NCI-H2081 treated with DMSO at 0.1 percent for 48 hours (cell line): ENCODE measurements at places on chromosomes 6 and 20.

GRCh38 chr20:11003341-11003740 lies 329.5 kb upstream of the JAG1 start:
- DNase-seq = no peak

DNA sequence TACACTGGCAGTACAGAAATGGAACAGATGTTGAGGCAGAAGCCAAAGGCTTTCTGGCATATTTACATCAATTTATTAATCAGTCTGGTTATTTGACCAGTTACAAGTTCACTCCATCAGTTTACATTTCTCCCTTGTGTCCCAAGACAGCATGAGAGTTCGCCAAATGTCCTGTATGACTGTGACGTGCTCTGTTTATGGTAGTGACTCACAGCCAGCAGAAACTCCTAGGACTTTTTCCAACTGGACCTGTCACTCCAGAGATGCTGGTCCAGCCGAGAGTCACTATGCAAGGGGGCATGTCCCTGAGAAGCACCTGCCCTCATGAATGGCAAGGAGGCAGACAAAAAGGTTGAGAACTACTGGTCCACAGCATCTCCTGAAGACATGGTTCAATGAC lies 160.0 kb downstream of the LRFN2 start:
- no peak for DNase-seq

DNA sequence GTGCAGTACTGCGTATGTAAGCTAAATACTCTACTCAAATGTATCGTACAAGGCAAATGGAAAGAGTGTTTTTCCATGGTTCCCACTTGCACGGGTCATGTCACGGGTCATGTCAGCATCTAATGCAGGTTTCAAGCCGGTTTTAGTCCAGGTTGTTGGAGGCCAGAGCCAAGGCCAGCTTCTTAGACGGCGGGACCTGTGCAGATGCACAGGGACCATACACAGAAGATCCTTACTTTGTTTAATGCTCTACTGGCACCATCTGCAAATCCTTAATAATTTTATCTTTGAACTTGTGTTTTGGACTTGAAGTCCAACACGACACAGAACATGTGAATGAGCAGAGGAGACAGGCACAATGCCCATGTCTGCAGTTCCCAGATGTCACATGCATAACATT lies 42.7 kb downstream of the SOD2 start:
- no peak for DNase-seq

DNA sequence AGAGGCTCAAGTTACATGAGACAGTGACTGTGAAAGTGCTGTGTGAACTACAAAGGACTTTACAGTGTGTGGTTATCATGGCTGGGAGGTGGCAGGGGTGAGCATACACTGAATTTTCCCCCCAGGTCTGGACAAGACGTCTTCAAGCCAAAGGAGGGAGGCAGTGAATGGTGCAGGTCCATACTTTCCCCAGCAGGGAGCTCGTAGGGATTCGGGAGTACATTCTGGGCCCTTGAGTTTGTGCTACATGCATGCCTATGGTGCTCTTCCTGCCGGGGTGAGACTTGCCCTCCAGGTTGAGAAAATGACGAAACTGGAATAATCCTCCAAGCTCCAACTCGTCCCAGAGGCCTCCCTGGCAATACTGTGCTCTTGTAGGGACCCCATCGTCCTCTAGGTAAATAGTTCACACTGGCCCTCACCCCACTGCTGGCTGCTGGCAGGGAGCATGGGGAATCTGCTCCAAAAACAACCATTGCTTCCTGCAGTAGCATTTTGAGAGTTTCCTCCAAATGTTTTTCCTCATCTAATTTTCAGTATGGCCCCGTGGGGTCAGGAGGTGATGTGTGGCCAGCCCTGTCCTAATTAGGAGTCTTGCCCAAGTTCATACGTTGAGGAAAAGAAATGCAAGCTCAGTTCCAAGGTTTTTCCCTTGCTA lies 57.6 kb downstream of the ZNF831 start:
- DNase-seq = no peak

DNA sequence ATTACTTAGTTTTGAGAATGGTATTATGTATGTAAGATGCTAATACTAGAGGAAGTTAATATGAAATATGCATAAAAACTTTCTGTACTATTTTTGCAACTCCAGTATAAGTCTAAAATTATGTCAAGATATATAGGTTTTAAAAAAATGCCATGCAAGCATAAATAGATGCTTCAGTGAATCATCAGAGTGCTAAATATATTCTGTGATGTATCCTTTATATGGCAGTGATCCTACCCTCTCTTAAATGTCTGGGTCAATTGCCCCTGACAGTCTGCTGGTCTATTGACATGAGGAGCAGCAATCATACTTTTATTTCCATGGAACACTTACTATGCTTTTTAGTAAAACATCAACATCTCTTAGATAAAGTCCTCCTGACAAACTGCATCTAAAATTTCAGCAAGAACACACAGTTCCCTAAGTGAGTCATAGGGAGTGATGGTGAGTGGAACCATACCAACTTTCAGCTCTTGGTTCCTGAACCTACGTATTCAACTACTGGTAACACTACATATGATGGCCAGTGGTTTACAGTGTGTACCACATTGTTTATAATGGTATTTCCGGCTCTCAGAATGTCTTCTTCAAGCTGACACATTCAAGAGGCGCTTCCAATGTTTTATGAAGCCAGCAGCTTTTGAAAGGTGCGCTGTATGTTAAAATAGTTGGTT lies 928.7 kb upstream of the GJE1 start:
- no peak for DNase-seq

DNA sequence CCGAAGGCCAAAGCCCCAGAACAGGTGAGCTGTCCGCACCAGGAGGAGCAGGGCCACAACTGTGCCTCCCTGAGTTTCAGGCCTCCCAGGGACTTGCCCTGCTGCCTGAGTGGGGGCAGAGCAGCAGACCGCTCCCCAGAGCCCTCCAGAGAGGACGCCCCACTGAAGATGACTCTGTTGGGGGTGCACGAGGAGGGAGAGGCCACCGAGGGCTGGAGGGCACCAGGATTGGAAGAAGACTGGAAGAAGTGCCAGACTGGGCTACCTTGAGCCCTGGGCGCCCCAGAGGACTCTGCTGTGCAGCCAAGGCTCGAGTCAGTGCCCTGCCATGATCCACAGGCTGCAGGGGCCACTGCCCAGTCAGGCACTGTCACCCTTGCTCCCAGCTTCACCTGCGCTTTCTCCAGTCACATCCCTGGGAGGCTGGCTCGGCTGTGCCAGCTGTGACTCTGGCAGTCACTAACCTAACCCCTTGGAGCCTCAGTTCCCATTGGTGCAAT lies 11.3 kb downstream of the CST7 start:
- no peak for DNase-seq

DNA sequence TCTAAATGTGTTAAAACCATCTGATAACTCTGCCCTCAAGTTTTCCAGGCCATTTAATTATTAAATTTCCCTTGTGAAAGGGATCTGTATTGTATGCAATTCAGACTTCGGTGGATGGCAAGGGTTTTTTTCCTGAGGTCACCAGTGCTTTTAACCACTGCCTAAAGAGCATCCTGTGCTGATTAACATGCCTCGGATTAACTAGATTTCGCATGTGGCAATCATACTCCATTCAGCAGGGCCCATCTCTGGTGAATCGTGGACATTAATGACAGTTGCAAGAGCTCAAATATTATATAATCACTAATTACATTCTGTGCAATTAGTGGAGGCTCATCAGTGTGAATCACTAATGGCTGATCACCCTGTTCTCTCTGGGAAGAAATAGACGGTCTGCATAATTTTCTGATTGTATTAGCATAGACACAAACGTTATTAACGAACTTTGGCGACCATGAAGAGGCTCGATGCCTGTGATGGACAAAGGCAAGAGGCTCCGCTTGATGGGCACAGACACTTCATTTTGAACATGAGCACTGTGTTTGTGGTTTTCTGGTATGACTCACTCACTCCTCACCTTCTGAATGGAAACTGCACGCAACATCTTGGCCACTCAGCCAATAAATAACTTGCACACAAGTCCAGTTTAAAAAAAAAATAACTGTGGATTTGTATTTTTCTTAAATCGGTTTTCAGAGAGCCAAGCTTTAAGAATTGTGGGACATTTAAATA lies 31.4 kb downstream of the LINC00237 start:
- no peak for DNase-seq

DNA sequence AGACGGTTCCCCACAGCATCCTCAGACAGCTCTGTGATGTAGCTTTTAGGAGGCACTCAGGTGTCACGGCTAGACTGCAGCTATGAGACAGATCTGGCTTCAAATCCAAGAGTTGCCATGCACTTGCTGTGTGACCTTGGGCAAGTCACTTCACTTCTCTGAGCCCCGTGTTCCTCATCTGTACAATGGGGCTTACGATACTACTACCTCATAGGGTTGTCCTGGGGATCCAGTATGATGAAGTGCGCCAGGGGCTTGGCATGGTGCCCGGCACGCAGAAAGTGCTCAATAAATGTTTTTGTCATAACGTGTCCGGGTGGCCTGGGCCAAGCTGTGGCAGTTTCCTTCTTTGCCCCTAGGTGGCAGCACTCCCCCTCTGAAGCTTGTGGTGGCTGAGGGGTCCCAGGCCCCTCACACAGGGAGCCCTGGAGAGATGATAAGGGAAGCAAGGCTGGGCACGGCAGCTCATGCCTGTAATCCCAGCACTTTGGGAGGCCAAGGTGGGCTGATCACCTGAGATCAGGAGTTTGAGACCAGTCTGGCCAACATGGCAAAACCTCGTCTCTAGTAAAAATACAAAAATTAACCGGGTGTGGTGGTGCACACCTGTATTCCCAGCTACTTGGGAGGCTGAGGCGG lies 19.1 kb upstream of the CHMP4B start:
- no peak for DNase-seq

GRCh38 chr20:7248281-7249201 lies 481.1 kb downstream of the BMP2 start:
- DNase-seq = no peak

DNA sequence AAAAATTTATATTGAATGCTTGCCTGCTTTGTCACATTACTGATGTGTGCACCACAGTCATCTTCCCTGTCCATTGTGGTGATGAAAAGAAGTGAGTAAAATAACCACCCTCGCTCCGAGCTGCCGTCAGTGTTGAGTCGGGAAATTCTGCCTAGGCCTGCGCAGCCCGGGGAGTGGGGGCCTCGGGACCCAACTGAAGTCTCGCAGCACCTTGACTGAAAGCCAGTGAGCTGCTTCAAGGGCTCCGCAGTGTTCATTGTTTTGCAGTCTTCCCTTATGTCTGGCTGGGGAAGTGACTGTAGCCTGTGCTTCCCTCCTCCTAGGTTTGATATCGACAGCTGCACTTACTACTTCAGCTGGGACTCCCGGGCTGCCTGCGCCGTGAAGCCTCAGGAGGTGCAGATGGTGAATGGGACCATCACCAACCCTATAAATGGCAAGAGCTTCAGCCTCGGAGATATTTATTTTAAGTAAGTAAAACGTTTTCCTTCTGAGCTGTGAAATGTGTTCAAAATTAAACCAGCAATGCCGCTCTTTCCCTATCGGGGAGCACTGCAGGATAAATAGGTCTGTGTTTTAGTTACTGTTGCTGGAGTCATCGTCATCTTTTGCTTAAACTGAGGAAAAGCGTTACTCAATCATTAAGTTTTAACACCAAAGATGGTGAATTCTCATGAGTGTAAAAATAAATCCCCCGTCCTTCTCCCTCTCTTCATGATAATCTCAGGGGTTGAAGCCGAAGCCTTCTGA lies 32.7 kb upstream of the SLC22A1 start:
- no peak for DNase-seq

DNA sequence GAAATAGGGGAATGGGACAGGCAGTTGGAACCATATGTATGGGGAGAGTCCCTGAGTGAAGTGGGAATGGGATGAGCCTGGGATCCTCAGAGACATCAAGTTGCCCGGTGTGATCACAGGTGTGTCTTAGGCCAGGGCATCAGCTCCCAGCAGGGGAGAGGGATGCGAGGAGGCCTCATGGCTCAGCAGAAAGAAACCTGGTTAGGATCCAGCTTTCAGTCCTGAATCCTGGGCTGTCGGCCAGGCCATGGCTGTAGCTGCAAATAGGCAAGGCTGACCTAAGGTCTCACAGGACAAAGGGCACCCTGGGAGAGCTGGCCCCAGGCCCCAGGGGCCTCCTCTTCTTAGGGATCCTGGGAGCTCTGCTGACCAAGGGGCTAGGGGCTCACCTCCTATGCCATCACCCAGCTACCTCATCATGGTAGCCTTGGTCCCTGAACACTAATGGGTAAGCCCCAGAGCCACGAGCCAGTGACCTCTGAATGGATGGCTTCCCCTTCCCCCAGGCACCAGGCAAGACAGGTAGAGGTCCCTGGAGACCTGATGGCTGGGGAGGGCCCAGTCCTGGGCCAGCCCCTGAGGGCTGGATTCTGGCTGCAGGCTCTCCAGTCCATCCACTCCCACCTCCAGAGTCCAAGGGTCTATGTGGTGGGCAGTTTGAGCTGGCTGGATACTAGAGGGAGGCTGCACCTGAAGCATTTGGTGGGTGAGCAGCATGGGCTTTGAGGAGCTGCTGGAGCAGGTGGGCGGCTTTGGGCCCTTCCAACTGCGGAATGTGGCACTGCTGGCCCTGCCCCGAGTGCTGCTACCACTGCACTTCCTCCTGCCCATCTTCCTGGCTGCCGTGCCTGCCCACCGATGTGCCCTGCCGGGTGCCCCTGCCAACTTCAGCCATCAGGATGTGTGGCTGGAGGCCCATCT lies at the start of gene SLC22A7:
Gene SLC22A7, plus strand, starts transcription at position 617 of the 921 bp plus-strand sequence. Its CDS starts 99 bp downstream, at position 716.
- DNase-seq = no peak

DNA sequence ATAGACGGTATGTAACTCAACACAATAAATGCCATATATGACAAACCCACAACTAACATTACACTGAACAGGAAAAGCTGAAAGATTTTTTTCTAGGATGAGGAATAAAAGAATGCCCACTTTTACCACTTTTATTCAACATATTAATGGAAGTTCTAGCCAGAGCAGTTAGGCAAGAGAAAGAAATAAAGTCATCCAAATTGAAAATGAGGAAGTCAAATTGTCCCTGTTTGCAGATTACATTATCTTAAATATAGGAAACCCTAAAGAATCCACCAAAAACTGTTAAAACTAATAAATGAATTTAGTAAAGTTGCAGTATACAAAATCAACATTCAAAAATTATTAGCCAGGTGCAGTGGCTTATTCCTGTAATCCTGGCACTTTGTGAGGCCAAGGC lies 24.6 kb upstream of the ADGB start:
- no peak for DNase-seq
